Tracheal epithelial cell (primary cell): ENCODE measurements at places on chromosomes 6 and 20. TPM values are rescaled to one million over a fixed set of nuclear protein-coding genes. Genes with fewer than 3 reads are reported as not detected.

The ATRN gene
- total RNA-seq: 40.5 and 60.5 TPM in 2 replicates

The FAM209B gene
- total RNA-seq: not detected in 2 replicates

The WFDC10B gene
- not detected in 2 replicates for total RNA-seq

The ULBP2 gene
- total RNA-seq: 3.6 and 11.1 TPM in 2 replicates

The JPH2 gene
- total RNA-seq: under 0.01 and 6.0 TPM in 2 replicates

The ULBP1 gene
- 0.96 and 1.5 TPM in 2 replicates for total RNA-seq

The PRL gene
- not detected in 2 replicates for total RNA-seq

The HACE1 gene
- 11.3 and 12.4 TPM in 2 replicates for total RNA-seq

The DOK5 gene
- total RNA-seq: 0.24 TPM in 1 of 2 replicates, not detected in the other

The EHMT2 gene
- total RNA-seq: 25.6 and 28.4 TPM in 2 replicates

The DSN1 gene
- total RNA-seq: 5.5 and 7.2 TPM in 2 replicates

The PRR18 gene
- total RNA-seq: under 0.01 TPM in 1 of 2 replicates, not detected in the other

The LZTS3 gene
- 8.5 and 14.9 TPM in 2 replicates for total RNA-seq

The DZANK1 gene
- 0.72 and 1.3 TPM in 2 replicates for total RNA-seq

The SLC35D3 gene
- total RNA-seq: under 0.01 TPM in 1 of 2 replicates, not detected in the other

The NHSL1 gene
- total RNA-seq: 8.1 and 10.6 TPM in 2 replicates

The OPRM1 gene
- total RNA-seq: not detected in 2 replicates

The PPP1R3G gene
- 3.2 and 3.4 TPM in 2 replicates for total RNA-seq

The GJA10 gene
- total RNA-seq: not detected in 2 replicates

The BTN1A1 gene
- not detected in 2 replicates for total RNA-seq

The DAAM2 gene
- 0.24 TPM in 1 of 2 replicates, not detected in the other for total RNA-seq

The RCAN2 gene
- 0.72 TPM in 1 of 2 replicates, not detected in the other for total RNA-seq

The MUCL3 gene
- total RNA-seq: under 0.01 TPM in 1 of 2 replicates, not detected in the other

The PROKR2 gene
- total RNA-seq: not detected in 2 replicates

The KIF13A gene
- 28.9 and 36.0 TPM in 2 replicates for total RNA-seq

The CPXM1 gene
- total RNA-seq: not detected in 2 replicates

The NRN1 gene
- 0.21 TPM in 1 of 2 replicates, not detected in the other for total RNA-seq

The LY86 gene
- not detected in 2 replicates for total RNA-seq
